ENCODE measurements at places on chromosomes 3 and 15.
A peak's percentile ranks its signal among the peaks of the same experiment; 100 is the strongest.

DNA sequence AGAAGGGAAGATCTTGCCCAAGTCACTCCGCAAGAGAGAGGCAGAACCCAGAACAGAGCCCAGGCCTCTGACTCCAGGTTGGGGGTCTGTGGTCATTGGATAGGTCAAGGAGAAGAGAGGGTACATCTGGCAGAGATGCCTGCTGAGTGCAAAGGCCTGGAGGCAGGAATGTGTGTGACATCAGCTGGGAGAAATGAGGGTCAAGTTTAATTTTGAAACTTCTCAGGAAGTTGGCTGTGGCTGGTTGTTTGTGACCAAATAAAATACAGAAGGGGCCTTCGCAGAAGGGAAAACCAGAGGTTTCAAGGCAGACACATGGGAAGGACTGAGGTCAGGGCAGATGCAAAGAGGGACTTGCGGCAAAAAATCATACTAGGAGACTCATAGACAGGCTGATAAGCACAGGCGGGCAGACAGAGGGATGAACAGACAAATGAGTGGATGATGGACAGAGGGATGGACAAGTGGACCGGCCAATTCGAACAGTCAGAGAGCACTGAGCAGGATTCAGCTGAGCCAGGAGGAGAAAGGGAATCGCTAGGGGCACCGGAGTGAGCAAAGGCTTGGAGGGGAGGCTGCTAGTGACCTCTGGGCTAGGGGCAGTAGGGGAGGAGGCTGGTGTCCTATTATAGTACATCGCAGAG lies 28.8 kb upstream of the CACNA2D2 start:
- DNase-seq = no peak

DNA sequence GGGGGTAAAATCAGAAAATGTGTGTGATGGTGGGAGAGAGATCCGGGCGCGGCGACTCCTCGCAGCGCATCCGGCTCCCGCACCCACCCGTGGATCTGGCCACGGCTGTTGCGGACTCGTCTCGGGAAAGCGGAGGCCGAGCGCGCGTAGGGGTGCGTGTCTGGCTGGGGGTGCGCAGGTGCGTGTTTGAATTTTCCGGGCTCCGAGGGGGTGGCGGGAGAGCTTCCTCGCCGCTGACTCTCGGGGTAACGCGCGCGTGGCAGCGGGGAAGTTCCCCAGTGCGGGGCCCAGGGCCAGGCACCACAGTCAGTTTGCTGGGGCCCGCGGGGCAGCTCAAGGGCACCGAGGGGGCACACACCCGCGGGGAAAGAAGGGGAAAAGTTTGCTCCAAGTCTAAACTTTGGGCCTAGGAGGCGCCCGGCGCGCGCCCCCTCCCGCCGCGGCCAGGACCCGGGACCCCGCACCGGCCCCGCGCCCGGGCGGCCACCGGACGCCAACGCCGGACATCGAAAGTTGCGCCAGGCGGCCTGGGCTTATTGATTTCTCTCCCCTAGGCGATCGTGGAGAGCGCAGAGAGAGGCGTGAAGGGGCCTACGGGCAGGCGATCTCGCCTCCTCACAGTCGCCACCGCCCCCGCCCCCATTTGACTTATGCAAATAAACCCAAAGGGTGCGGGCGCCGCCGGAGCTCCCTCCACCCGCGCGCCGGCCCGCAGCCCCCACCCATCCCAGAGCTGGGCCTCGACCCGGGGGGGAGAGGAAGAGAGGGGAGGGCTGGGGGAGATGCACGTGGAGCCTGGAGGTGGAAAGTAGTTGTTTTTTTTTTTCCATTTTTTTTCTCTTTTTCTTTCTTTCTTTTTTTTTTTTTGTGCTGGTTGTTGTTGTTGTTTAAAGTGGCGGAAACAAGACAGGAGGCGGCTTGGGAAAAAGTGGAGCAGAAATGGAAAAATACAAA lies 639 bp downstream of the FOXP1 start:
- DNase-seq = peak; percentile 68

GRCh38 chr3:52126036-52126435 lies 28.2 kb downstream of the POC1A start:
- DNase-seq = no peak

- DNase-seq = no peak
Measured at GRCh38 chr3:100169201-100169920, 55.1 kb upstream of the FILIP1L start.

DNA sequence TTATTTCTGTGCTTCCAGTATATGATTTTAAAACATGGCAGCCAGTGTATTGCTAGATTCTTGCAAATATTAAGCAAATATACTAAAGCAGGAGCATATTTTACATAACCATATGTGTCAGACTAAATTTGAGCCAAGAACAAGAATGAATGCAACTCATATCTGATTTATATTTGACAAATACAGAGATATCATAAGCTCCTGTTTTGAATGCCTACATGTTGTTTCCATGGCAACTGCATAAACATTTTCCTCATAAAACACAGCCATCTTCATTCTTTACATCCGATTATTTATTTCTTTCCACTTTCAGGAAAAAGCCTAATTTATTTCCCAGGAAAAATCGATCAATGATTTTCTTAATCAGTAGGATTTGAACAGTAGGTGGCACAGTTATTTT lies 172.2 kb upstream of the TSPAN3 start:
- no peak for DNase-seq

DNA sequence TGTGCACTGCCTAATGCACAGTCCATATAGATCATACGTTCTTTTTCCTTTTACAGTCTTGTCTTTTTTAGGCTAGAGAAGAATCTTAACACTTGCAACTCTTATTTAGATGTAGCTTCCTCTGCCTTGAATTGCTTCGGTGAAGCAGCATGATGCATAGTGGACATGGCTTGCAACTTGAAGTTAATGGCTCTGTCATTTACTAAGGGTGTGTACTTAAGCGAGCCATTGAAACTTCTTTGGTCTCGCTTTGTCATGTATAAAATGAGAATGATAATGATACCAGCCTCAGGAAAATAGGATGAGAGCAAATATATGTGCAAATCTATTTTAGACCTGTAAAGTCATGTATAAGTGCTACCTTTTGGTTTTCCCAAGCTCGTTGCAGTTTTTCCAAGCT lies 147.4 kb downstream of the GHSR start:
- no peak for DNase-seq

- no peak for DNase-seq
Measured at GRCh38 chr3:175598740-175599139, 739.6 kb downstream of the NAALADL2 start.

DNA sequence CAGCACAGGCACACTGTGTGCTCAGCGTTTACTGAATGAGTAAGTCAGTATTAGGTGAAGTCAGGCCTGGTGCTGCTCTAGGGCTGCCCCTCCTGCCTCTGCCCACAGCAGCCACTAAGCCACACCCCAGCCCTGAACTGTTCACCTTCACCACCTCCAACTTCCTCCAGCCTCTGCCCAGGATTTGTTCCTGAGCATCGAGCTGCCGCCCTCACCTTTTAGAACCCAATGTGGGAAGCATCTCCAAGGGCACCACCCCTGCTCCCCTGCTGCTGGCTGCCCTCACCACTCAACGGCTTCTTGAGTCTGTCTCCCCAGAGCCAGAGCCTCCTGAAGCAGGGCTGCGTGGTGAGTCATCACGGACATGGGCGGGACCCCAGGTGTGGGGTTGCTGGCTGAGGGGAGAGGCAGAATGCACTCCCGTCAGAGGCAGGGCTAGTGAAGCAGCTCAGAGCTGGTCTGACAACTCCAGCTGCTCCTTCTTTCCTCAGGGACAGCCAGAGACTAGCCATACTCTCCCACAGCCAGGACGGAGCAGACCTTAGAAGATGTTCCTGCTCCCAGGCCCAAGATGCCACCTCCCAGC lies 5.8 kb downstream of the HYAL2 start:
- DNase-seq = peak; percentile 75

GRCh38 chr15:36079021-36079420 lies 500.4 kb upstream of the CDIN1 start:
- no peak for DNase-seq

- DNase-seq = no peak
Measured at GRCh38 chr3:170471149-170471548, 52.5 kb downstream of the CLDN11 start.

- DNase-seq = no peak
Measured at GRCh38 chr3:174488527-174488926, 370.6 kb upstream of the NAALADL2 start.

GRCh38 chr3:196431181-196432136 lies 768 bp downstream of the UBXN7 start:
- DNase-seq = peak; percentile 1

DNA sequence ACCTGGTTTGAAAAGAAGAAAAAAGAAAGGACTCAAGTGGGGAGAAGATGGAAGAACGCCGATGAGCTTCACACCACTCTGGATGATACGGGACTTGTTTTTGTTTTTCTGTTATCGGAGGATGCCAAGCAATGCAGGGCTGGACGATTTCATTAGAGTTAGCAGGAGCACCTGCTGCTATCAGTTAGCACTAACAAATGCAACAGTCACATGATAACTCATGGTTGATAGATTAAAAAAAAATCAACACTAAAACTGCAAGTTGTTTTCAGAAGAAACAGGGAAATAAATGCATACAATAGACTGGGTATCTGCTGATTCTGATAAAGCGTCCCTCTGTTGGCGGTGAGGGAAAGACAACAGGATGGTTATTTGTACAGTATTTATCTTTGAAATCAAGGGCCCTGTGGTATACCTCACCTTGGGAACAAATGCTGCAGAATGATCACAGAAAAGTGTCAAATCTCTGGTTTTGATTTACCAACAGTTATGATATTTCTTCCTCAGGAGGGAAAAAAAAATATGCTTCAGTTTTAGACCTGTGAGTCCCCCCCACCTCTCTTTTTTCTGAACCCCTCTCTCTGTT lies 575.1 kb downstream of the FOXP1 start:
- DNase-seq = no peak

DNA sequence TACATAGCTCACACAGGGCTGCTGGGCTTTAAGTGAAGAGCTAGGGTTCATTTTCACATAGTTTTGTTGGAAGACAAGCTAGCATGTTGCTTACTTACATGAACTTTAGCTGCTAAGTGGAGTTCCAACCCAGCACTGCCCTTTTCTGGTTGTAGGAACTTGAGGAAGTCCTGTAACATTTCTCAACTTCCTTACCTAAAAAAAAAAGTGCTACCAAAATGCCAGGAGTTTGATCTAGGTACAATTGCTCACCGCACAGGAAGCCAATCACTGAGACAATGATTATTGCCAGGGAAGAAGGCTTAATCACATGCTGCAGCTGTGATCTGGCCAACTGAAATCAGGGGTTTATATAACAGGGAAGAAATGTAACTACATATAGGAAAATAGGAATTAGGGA lies 52.8 kb downstream of the IL12A start:
- DNase-seq = no peak

GRCh38 chr3:67290438-67290837 lies 292.3 kb downstream of the KBTBD8 start:
- no peak for DNase-seq

DNA sequence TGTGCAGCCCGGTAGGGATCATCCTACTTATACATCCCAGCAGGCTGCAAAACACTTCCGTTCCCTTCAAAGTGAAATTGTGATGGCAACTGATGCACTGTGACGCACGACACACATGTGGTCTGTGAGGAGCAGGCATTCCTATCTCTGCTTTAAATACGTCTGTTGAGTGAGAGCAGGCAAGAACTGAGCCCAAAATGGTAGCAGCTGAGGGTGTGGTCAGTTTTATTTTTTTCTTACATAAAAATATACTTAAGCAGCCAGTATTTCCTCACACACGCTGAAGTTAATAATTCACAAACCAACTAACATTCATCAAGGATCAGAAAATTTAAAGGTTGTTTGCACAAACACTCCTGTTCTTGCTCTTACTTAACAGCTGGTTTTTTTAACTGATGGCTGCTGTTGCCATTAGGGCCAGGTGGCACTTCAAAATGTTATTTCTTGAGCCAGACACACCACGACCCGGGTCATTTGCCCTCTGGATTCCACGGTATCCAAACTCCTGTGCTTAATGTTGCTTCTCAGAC lies 23.9 kb downstream of the LRIG1 start:
- DNase-seq = no peak

- no peak for DNase-seq
Measured at GRCh38 chr15:62706317-62706716, 336.2 kb upstream of the TPM1 start.

- DNase-seq = no peak
Measured at GRCh38 chr3:53555068-53555588, 60.7 kb downstream of the CACNA1D start.

DNA sequence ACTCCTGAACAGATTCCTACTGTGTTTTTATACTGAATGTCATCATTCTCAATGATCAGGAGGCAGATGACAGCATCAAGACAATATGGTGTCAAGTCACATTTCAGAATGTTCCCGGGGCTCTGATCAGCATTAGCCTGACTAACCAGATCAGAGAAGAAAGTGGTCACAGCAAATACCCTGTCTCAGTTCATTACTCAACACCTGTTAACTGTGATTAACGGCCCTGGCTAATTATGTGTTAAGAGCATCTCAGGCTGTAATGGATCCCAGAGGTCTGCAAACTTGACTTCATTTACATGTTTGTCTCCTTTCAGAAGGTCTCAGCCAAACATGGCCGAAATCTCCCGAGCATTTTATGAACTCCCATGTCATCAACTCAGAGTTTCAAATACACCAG lies 833.7 kb downstream of the FHIT start:
- no peak for DNase-seq

- no peak for DNase-seq
Measured at GRCh38 chr15:43067717-43068461, 37.9 kb downstream of the UBR1 start.

DNA sequence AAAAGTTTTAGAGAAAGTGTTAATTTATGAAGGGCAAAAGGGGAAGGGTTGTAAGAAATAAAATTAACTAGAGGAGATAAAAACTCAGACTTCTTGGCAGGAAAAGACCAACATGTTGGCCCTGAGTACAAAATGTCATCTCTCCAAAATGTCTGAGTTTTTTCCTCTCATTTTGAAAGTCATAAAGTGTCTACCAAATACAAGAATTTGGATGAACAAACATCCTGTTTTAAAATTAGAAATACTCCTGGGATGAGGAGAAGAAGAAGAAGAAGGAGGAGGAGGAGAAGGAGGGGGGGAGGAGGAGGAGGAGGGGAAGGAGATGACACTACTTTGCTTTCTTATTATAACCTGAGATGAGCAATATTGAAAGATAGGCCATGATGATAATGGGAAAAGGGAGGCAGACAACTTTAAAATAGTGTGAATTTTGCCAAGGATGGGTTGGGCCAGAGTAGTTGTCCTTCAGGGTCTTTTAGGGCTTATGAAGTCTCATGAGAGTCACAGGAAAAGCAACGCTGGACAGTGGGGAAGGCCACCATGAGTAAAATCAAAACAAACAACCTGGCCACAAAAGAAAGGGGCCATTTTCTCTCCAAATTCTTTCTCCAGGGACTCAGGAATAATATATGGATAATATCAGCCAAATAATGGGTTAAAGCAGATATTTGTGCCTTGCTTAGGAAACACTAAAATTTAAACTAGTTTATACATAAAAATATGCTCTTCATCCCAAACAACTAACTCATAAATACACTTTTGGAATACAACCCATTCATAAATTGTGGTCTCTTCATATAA lies 632.9 kb downstream of the EPHA3 start:
- no peak for DNase-seq
